ENCODE measurements at places on chromosomes 1 and 21.

GRCh38 chr1:17011092-17011438 lies 663 bp downstream of the ATP13A2 start:
- no peak for DNase-seq

- DNase-seq = no peak
Measured at GRCh38 chr1:92934395-92935378, 26.6 kb downstream of the DIPK1A start.

DNA sequence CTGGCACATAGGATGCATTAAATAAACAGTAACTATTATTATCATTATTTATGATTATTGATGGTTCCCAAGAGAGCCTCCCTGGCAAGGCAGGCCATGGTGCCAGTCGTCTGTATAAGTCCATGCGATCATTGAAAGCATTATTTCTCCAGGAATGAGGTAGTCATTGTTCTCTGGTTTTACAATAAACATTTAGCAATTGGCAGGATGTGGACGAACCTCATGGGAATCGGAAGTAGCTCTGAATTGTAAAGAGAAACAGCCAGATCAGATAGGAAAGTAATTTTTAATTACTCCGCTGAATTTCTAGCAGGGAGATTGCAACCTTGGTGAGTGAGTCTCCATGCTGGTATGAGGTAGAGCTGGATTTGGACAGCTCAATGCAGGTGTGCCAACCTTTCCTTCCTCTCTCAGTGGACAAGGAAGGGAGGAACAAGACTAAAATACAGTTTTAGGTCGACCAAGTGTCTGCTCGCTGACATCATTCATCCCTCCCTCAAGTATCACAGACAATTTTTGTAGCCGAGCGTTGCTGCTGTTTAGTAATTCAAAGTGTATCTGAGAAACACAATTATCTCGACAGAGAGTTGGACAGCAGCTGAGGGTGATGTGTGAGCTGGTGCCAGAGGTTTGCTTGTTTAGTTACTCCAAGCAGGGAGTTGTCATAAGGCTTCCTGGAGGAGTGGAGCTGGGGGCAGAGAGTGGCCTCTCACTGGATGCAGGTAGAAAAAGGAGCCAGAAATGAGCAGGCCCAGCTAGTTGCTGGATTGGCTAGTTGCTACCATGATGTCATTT lies 250.8 kb downstream of the KCNJ6 start:
- DNase-seq = no peak

GRCh38 chr1:91744953-91745639 lies 140.9 kb downstream of the TGFBR3 start:
- peak; percentile 50 for DNase-seq

- no peak for DNase-seq
Measured at GRCh38 chr1:160022330-160023310, 9.2 kb downstream of the PIGM start.

GRCh38 chr1:197773856-197774255 lies 1.4 kb downstream of the DENND1B start:
- DNase-seq = no peak
